HFFc6 (cell line): ENCODE measurements at places on chromosomes 2 and 18. TPM values are rescaled to one million over a fixed set of nuclear protein-coding genes. Genes with fewer than 3 reads are reported as not detected.
A peak's percentile ranks its signal among the peaks of the same experiment; 100 is the strongest.

Gene SUMO1
- 122 to 156 TPM (median 152 TPM) in 3 replicates for total RNA-seq

DNA sequence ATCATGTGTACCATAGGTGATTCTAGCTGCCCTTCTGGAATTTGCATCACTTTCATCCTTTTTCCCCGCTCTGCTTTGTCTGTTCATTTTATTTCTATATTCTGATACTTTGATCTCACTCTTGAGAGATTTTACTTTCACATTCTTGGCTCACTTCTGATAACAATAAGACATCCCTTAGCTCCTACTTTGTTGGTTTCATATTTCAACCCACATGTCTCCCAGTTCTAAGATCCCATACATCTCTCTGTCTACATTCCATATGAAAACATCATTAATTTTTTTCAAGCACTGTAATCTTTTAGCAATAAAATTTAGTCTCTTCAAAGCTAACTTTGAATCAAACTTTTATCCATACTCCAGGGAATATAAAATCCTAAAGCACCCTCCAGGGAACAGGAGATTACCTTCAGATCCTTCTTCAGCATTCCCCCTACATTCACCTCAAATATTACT lies 75.6 kb downstream of the COL3A1 start:
- DNase-seq, result no peak
- H3K4me3 ChIP-seq, result peak overlapping the region; percentile 8; the same call in 1 of the 2 replicates
- peaks cover 57% of the 10 kb centered on the region for H3K36me3 ChIP-seq
- H3K27me3 ChIP-seq, result peaks cover 9% of the 10 kb centered on the region

GRCh38 chr2:181944164-181944913 lies 41.3 kb upstream of the PPP1R1C start:
- peaks cover 31% of the 10 kb centered on the region for H3K4me1 ChIP-seq
- no peak overlapping the region for H3K27ac ChIP-seq
- H3K27me3 ChIP-seq, result no peaks in the 10 kb centered on the region
- DNase-seq, result no peak

Gene DYNAP
- total RNA-seq, result not detected in 3 replicates
